ENCODE measurements at places on chromosomes 2 and 18.

DNA sequence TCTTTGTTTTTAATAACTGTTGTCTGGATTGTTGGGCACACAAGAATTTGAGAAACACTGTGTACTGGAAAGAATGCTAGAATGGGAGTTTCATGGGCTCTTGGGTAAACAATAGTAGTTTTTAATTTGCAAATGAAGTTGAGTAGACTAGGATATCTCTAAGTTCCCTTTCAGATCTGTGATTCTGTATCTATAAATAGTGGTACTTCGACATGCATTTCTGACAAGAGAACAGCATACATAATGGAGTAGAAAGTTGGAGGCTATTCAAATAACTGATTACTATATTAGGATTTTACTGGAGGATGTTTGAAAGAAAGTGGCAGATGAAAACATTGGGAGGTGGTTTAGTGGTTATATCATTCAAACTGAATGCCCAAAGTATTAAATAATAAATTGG lies 29.5 kb downstream of the EPB41L5 start:
- no peak for DNase-seq

GRCh38 chr18:74407888-74408287 lies 49.2 kb downstream of the DIPK1C start:
- DNase-seq: no peak

DNA sequence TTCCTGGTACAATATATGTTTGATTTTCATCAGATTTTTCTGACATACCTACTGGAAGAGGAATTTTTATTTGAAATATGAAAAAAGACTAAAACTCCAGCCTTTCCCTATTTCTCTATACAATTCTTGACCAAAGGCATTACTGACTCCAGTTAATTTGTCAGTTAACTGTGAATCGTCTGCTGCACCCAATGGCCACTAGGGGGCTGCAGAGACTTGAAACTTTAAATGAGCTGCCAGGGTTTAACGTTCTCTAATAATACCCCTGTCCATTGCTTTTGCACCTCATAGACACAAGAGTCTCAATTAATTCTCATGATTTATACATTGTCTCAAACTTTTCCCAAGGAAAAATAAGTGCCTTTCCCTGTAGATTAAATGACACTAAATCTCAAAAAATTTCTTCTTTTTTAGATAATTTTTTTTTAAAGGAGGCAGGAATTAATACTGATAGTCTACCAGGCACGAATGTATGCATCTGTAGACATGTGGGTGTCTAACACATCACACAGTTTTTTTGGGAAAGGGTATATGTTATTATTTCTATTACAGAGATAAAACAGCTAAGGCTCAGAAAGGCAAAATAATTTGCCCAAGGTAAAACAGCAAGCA lies 1.8 kb upstream of the ALK start:
- peak; percentile 74 for DNase-seq

DNA sequence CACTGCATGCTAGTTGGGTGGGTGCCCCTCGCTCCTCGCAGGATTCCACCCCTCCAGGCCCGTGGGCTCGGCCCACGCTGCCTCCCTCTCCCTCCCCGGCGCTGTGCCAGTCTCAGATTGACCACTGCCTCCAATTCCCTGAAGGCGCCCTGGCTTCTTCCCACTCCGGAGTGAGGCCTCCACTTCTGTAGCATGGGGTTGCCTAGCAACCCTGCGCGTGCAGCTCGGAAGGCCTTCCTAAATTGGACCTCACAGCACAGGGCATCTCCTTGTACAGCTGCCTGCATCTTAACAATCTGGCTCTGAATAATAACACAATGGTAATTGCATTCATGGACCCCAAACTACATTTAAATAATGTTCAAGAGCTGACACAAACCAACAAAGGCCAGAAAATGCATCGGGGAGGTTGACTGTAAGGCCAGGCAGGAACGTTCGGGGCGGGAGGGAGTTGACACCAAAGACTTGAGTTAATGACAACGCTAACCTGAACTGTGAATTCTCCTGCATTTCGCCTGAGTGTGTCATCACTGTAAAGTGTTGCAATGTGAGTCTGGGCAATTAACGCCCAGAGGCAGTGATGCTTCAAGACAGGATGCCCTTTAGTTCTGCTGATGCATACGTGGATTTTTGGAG lies 222.9 kb downstream of the ZBTB7C start:
- DNase-seq: peak; percentile 89

- no peak for DNase-seq
Observed at GRCh38 chr18:57211412-57211750, 64.5 kb downstream of the BOD1L2 start.

- DNase-seq: peak; percentile 29
Observed at GRCh38 chr2:231604101-231604684, 11.5 kb downstream of the TEX44 start.

DNA sequence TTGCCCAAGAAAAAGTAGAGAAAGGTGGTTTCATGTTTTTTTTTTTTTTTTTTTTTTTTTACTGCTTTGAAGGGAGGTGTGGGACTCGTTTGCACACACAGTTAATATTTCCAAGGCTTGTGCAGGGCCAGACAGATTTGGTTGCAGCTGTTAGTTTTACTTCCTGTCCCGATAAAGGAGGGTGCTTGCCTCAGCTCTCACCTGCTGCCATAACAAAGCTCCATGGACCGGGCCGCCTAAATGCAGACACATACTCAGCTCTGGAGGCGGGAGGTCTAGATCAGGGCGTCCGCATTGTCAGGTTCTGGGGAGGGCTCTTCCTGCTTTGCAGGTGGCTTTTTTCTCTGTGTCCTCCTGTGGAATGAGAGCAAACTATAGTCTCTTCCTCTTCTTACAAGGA lies 69.9 kb downstream of the ODC1 start:
- no peak for DNase-seq

- no peak for DNase-seq
Observed at GRCh38 chr2:168997794-168998193, 33.3 kb downstream of the ABCB11 start.

DNA sequence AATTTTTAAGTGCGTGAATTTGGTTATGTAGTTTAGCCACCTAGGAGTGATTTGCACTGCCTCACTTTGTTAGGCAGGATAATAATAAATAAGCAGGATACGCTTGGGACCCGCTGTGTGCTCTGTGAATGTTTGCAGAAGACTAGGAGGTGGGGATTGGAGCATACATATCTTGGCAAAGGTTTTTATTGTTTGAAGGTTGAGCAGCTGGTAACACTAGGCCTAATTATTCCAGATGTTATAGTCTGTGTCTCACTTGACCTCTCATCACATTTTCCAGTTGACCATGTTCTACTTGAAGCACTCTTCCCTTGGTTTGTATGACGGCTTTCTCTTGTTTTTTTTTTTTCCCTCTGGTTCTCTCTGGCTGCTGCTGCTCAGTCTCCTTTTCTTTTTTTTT lies 42.7 kb downstream of the FHOD3 start:
- no peak for DNase-seq

GRCh38 chr2:10876394-10876793 lies 35.3 kb upstream of the KCNF1 start:
- DNase-seq: no peak

DNA sequence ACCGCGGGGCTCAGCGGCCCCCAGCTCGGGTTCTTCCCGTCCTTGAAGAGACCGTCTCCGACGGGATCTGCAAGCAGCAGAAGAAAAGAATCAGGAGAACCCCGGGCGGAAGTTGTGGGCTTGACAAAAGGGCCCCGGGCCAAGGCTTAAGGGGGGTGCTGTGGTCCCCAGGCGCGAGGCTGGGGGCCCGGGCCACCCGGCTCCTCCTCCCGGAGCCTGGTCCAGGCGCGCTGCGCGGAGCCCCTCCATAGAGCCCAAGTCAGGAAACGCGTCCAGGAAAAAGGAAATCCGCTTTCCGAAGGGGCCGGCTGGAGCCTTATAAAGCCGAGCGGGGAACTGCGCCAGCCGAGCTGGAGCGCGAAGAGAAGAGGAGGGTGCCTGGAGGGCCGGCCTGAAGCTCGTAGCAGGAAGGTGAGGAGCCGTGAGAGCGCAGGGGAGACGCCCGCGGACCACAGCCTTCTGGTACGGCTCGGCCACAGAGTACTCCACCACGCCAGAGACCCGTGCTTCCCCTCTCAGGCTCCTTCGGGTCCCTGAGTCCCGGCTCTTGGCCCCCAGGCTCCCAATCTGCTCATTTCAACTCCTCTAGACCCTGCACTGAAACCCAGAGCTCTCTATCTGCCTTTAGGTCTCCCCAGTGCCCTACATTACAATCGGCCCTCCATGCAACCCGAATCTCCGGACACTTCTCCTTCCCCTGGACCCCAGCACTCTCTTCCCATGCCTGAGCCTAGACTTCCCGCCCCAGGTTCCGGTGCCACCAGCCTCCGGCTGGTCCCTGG lies 554 bp downstream of the FEV start:
- DNase-seq: no peak

DNA sequence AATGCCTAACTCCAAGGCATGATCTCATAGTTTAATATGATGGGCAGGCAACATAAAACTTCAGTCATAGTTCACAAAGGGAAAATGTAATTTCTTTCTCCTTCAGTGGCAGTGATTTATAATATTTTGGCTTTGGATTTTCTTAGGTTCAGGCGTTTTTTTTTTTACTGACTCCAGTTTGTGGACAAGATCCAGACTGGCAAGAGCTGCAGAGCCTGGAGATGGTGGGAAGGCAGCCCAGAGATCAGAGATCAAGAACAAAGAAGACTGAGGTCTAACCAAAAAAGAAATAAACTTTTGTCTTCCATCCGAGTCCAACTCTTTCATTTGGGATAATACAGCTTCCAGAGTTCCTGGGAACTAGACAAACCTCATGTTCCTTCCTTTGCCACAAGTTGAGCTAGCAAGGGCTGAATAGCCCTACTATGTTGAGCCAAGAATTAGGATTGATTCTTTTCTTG lies 215.3 kb upstream of the SETBP1 start:
- no peak for DNase-seq

- no peak for DNase-seq
Observed at GRCh38 chr18:1578505-1578904, 673.8 kb downstream of the ADCYAP1 start.

DNA sequence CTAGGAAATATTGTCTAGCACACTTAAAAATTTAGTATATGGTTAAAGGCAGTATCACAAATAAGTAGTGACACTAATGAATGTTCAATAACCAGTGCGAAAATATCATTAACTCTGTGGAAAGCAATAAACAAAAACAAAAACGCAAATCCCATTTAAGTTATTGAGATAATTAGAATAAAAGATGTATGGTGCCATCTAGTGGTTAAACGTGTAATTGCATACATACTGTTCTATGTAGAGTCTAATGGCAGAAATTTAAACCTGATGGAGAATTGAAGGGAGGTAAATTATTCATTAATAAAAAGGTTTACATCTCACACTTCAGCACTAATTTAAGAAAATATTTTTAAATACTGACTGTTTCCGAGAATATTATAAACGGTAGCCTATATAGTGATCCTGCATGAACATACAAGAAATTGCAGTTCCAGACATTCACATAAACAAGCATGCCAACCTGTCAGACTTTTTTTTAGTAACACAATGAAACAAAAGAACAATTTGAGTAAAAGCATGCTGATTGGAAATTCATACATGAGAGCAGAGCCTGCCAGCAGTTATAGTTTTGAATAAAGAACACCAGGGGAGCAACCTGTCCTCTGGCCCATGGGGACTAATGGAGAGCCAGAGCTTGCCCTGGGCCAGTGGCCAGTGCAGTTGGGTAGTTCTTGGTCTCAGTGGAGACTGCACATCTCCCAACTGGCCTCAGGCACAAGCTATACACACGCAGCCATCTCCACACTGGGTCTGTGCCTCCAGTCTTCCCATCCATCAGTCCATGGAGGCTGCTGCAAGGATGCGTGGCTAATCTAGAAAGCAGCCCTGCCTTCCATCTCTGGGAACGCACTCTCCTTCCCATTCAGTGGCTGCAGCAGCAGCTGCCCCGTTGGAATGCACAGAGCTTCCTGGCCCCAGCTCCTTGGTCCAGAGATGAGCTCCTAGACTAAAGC lies 28.0 kb downstream of the GCG start:
- peak; percentile 68 for DNase-seq

GRCh38 chr18:22683196-22683676 lies 249.9 kb upstream of the RBBP8 start:
- DNase-seq: peak; percentile 76

- DNase-seq: no peak
Observed at GRCh38 chr2:42132191-42132965, 36.8 kb upstream of the EML4 start.

- peak; percentile 99 for DNase-seq
Observed at GRCh38 chr2:231514225-231514950, 15.9 kb downstream of the NMUR1 start.

GRCh38 chr2:71299507-71299906 lies 32.1 kb upstream of the ZNF638 start:
- DNase-seq: peak; percentile 46

GRCh38 chr2:39620067-39620466 lies 45.6 kb upstream of the TMEM178A start:
- DNase-seq: peak; percentile 84

GRCh38 chr2:239945751-239946561 lies 79.2 kb downstream of the NDUFA10 start:
- DNase-seq: no peak

DNA sequence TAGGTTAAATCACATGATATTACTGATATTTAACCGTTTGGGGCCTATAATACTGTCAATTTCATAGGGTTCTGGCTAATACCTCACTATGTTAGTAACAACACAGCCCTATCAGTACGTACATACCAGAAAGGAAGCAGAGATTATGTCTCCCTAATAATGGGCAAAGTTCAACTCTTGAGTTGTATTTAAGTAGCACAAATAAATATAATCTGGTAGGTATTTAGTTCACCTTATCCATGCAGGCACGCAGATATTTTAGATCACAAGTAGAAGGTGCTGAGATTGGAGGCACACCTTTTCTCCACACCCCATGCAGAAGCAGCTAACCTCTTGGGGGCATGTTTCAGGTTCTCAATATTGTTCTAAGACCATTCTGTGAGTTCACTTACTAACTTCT lies 118.9 kb downstream of the IRS1 start:
- no peak for DNase-seq

GRCh38 chr2:234771980-234772732 lies 179.7 kb upstream of the SH3BP4 start:
- DNase-seq: peak; percentile 50

GRCh38 chr2:95342556-95343320 lies 45.6 kb downstream of the KCNIP3 start:
- no peak for DNase-seq

DNA sequence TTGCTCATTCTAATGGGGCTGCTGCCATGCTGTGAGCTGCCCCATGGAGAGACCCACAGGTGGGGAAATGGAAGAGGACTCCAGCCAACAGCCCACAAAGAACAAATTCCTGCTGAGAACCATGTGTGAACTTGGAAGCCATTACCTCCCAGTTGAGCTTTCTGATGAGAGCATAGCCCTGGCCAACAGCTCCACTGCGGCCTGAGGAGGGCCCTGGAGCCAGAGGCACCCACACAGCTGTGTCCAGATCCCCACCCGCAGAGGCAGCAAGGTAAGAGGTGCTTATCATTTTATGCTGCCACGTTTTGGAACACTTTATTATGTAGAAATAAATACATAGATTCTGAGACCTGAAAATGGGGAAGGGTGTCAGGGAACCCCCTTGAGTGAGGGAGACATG lies 44.2 kb upstream of the OTOS start:
- no peak for DNase-seq

All from epithelial cell of esophagus (primary cell).